Fibroblast of the conjunctiva (primary cell): ENCODE measurements at places on chromosomes 3 and 15.

GRCh38 chr3:152610622-152611021 is 224.3 kb upstream of the P2RY1 start:
- DNase-seq: no peak

DNA sequence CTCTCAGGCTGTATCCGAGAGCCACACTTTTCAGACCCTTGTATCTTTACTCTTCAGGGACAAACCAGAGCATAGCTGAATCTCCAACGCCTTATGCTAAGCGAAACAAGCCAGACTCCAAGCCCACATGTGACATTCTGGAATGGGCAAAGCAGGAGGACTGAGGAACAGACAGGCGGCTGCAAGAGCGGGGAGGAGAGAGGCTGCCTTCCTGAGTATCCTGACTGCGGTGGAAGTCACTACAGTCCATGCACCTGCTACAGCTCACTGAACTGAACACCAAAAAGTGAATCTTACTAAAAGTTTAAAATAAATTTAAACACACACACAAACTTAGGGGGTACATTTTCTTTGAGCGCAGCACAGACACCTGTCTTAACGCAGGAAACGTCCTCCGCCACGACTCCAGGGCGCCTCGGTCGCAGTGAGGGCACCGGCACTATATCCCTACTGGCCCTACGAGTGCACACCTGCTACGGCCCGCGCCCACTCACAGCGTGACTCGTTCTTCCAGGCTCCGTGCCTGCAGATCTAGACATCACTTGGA is 1.4 kb downstream of the CYFIP1 start:
- DNase-seq: no peak

- DNase-seq: no peak
Measured at GRCh38 chr3:39050029-39050428, 1.7 kb downstream of the SCN11A start.

DNA sequence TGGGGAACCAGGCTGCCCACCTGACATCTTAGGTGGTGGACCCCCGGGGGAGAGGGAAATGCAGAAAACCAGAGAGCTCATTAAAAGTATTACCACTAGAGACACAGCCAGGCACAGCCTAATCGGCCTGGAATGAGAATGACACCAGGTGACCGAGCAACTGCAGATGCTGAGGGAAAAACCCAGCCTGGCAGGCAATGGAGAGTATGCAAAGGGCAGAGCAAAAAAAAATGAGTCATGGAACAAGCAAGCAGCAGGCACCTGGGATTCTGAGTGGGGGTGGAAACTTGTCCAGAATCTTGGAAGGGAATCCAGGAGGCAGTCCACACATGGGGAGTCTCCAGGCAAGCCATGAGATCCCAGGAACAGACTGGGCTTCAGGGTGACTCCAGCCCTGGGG is 183.7 kb upstream of the LRRN1 start:
- no peak for DNase-seq

DNA sequence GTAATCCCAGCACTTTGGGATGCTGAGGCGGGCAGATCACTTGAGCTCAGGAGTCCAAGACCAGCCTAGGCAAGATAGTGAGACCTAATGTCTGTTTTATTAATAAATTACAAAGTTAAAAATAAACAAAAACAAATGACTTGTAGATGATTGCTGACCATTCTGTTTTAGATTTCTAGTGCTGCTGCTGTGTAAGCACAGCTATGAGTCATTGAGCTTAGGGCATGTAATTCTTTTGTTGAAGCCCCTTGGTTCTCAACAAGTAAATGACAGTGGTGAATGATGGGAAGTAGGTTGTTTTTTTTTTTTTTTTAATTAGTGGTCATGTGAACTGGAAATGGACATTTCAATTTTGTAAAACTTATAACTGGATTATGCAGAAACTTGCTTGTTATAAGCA is 63.3 kb downstream of the LEO1 start:
- no peak for DNase-seq
